Thymus (tissue), 14 donors: ENCODE measurements at places on chromosomes 11 and 22.
A peak's percentile ranks its signal among the peaks of the same experiment; 100 is the strongest.

DNA sequence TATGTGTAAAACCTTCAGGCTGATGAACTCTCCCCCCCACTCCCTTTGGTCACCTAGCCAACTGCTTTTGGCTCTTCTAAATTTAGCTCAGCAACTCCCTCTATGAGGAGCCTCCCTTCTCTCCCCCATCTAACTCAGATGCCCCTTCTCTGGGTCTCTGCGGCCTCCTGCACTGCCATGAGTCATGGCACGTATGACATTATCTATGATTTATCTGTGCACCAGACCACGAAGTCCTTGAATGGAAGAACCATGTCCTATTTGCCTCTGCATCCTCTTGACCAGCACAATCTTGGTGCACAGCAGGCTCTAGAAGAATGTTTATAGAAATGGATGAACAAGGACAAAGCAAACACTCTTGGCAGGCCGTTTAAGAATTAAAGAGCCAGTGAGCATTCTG lies 46.0 kb downstream of the RPL27A start:
- no peak overlapping the region for H3K4me3 ChIP-seq
- no peaks in the 10 kb centered on the region for H3K4me1 ChIP-seq
- H3K27me3 ChIP-seq = no peaks in the 10 kb centered on the region
- no peaks in the 10 kb centered on the region for H3K36me3 ChIP-seq
- no peak for DNase-seq
- H3K27ac ChIP-seq = no peak overlapping the region

- no peaks in the 10 kb centered on the region for H3K36me3 ChIP-seq
- no peaks in the 10 kb centered on the region for H3K4me1 ChIP-seq
- H3K27ac ChIP-seq = no peak overlapping the region
- no peaks in the 10 kb centered on the region for H3K27me3 ChIP-seq
Measured at GRCh38 chr11:115930886-115931547, 426.8 kb upstream of the CADM1 start.

DNA sequence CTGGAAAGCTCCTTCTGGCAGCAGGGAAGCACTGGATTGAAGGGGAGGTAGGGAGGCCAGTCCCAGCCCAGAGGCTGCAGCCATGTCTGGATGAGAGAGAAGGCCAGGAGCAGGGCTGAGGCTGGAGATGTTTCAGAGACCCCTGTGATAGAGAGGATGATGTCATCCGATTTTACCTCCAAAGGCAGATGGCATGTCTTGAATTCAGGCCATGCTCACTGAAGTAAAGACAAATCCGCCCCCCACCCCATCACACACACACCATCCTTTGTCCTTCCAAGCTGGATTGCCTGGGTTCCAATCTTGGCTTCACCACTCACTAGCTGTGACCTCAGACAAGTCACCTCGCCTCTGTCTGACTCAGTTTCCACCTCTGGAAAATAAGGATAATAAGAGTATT lies 47.2 kb downstream of the TP53I11 start:
- no peaks in the 10 kb centered on the region for H3K4me1 ChIP-seq
- H3K36me3 ChIP-seq = no peaks in the 10 kb centered on the region
- H3K27ac ChIP-seq = no peak overlapping the region
- H3K4me3 ChIP-seq = no peak overlapping the region
- no peaks in the 10 kb centered on the region for H3K27me3 ChIP-seq

- no peak for DNase-seq
- H3K36me3 ChIP-seq = no peaks in the 10 kb centered on the region
- H3K27ac ChIP-seq = no peak overlapping the region
- no peaks in the 10 kb centered on the region for H3K4me1 ChIP-seq
- H3K27me3 ChIP-seq = no peaks in the 10 kb centered on the region
Measured at GRCh38 chr11:83336993-83337392, 50.8 kb upstream of the CCDC90B start.

DNA sequence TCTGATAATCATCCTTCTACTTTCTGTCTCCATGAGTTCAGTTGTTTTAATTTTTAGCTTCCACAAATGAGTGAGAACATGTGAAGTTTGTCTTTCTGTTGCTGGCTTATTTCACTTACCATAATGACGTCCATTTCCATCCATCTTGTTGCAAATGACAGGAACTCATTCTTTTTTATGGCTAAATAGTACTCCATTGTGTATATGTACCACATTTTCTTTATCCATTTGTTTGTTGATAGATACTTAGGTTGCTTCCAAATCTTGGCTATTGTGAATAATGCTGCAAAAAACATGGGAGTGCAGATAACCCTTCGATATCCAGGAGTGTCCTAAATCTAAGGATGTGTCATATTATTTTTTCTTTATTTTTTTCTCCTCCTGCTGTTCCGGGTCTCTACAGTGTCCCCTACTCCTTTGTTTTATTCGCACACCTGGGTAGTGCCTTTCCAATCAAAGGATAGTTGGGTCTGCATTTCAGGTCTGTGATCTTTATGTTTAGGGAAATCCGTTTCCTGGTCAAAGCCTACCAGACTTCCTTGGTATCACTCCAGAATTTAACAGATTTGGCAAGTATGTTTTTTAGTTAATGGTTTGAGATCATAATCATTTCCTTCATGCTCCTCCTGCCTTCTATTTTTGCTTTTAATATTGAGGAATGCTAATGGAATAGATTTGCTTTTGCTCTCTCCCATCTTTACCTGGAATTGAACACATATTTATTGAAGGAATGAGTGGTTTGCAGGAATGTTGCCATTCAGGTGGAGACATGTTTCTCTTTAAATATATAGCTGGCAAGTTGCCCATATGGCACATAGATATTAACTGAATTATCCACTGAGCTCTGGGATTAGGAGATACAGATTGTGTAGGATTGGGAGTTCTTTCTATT lies 53.7 kb downstream of the ARHGEF12 start:
- no peaks in the 10 kb centered on the region for H3K27me3 ChIP-seq
- DNase-seq = no peak
- H3K4me3 ChIP-seq = no peak overlapping the region

DNA sequence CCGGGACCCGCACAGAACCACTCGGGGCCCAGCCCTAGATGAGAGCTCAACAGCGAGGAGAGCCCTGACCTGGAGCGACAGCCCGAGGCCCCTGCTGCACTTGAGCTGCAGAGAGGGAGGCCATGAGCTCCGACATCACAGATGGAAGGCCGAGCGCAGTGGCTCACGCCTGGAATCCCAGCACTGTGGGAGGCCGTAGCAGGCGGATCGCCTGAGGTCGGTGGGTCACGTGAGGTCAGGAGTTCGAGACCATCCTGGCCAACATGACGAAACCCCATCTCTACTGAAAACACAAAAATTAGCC lies 13.8 kb upstream of the BRSK2 start:
- no peaks in the 10 kb centered on the region for H3K4me1 ChIP-seq
- no peak for DNase-seq
- no peak overlapping the region for H3K4me3 ChIP-seq
- H3K27ac ChIP-seq = no peak overlapping the region
- H3K27me3 ChIP-seq = no peaks in the 10 kb centered on the region

DNA sequence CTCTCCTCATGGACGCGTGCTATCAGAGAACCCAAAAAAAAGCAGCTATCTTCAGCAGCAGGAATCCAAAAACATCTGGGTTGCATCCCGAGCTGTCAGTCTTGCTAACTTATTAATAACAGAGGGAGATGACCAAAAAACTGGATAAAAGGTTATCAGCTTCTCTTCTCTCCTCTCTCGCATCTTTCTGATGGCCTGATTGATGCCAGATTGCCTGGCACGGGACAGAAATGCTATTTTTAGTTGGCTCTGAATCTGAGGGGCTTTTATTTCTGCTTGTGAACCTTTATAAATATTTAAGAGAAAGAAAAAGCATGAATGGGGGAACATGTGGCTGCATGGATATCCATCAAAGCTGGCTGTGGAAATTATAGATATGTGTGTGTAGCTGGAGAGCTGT lies 230.3 kb downstream of the ETS1 start:
- H3K36me3 ChIP-seq = no peaks in the 10 kb centered on the region
- H3K4me1 ChIP-seq = peaks cover 12% of the 10 kb centered on the region
- no peak overlapping the region for H3K4me3 ChIP-seq
- no peaks in the 10 kb centered on the region for H3K27me3 ChIP-seq

- H3K4me1 ChIP-seq = peaks cover 16% of the 10 kb centered on the region
- H3K27ac ChIP-seq = no peak overlapping the region
- H3K27me3 ChIP-seq = no peaks in the 10 kb centered on the region
- no peak for DNase-seq
- no peak overlapping the region for H3K4me3 ChIP-seq
Measured at GRCh38 chr22:25630447-25630846, 66.0 kb downstream of the GRK3 start.

DNA sequence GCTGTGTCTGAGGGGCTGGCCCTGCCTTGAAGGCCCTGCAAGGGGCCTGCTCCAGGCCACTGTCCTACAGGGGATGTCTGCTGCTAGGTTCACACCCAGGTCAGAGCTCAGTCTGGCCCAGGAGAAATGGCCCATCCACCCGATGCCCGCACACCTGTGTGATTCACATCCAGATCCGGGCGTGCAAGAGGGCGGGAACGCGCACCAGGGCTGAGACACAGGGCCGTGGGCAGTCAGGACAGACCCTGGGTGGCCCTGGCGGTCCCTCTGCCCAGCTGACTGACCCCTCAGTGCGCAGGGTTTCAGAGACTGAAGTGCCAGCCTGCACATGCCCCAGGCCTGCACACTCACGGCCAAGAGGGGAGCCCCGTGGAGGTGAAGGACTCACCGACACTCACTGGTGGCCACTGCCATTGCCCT lies 7.4 kb downstream of the TOLLIP start:
- no peaks in the 10 kb centered on the region for H3K27me3 ChIP-seq
- no peak overlapping the region for H3K27ac ChIP-seq
- no peak for DNase-seq

DNA sequence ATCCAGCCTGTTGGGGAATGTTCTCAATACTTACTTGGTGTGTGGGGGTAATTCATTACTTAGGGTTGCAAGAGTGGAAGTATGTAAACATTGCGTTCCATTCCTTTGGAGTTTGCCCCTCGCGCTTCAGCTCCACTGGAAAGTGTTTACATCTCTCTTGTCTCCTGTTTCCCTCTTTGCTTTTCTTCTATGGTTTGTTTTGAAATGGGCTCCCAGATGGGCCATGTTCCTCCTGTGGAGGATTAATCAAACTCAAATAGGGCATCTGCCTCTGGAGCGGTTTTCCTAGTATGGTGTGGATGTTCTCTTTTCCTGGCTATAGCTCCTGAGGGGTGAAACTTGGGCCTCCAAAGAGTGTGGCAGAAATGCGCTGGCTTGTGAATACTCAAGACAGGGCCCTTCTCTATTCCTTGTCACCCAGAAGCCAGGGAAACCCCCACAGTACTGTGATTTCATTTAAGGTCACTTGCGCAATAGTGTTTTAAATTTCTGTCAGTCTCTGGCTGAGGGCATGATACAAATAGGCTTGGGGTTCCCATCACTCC lies 51.9 kb downstream of the CD44 start:
- no peaks in the 10 kb centered on the region for H3K4me1 ChIP-seq
- no peak overlapping the region for H3K27ac ChIP-seq
- peaks cover 11% of the 10 kb centered on the region for H3K36me3 ChIP-seq
- DNase-seq = no peak

- no peaks in the 10 kb centered on the region for H3K36me3 ChIP-seq
- no peak for DNase-seq
- H3K4me3 ChIP-seq = no peak overlapping the region
- no peaks in the 10 kb centered on the region for H3K4me1 ChIP-seq
Measured at GRCh38 chr11:113082341-113082955, 121.2 kb downstream of the NCAM1 start.

DNA sequence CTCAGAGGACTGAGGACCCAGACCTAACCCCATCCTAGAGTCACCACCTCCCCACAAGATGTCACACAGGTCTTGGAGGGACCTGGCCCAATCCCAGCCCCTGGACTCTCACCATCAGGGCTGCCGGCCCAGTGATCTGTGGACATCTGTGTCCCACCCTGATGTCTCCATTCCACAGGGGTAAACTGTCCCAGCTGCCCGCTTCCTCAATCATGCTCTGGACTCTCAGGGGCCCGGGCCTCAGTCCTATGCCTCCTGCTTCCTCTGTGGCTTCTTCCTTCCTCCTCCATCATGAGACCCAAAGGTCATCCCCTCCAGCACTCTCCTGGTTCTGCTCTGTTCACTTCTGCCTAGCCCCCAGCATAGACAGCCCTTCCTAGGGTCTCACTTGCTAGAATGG lies 32.2 kb downstream of the ARAP1 start:
- DNase-seq = no peak
- H3K27me3 ChIP-seq = no peaks in the 10 kb centered on the region
- peaks cover 25% of the 10 kb centered on the region for H3K4me1 ChIP-seq
- no peak overlapping the region for H3K27ac ChIP-seq
- H3K4me3 ChIP-seq = peak overlapping the region; percentile 83
- H3K36me3 ChIP-seq = peaks cover 36% of the 10 kb centered on the region

DNA sequence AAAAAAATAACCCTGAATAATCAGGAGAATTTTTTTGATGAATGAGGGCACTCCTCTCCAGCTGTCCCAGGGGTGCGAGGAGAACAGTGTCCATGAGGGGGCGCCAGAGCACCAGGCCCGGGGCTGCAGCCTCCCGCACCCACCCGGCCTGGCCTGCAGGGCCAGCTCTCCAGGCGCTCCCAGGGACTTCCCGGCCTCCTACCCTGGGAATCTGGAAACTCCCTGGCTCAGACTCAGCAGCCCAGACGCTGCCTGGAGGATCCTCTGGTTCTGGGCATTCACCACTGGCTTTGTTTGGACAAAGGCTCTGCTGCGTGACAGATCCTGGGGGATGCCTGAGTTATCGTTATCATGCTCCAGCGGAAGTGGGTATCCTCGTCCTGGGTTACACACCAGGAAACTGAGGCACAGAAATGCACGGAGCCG lies 31.0 kb downstream of the MCM5 start:
- no peaks in the 10 kb centered on the region for H3K27me3 ChIP-seq
- no peak overlapping the region for H3K4me3 ChIP-seq
- peaks cover 11% of the 10 kb centered on the region for H3K4me1 ChIP-seq

DNA sequence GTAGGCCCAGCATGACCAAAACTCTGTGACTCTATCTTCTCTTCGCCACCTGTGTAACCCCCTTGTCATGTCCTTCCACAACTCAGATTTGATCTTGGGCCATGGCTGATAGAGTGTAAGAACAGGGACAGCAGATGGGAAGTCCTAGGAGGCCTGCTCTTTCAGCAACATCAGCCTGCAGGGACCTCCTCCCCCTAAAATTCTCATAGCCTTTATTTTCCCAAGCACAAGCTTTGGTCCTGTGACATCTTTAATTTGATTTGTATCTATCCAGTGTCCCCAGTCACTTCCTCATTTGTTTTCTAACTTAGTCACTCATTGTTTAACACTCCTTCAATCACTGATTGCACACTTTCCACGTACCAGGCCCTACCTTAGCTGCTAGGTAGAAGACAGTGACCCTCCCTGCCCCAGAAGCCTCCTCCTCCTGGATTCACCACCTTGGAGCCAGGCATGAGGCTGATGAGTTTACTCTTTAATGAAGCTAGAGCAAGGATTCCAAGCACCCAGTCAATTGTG lies 5.3 kb downstream of the UBQLN3 start:
- H3K27me3 ChIP-seq = no peaks in the 10 kb centered on the region
- no peaks in the 10 kb centered on the region for H3K4me1 ChIP-seq
- no peak overlapping the region for H3K4me3 ChIP-seq
- no peaks in the 10 kb centered on the region for H3K36me3 ChIP-seq
- no peak for DNase-seq
- no peak overlapping the region for H3K27ac ChIP-seq

GRCh38 chr22:31241200-31241599 lies 29.1 kb downstream of the LIMK2 start:
- H3K4me3 ChIP-seq = no peak overlapping the region
- peaks cover 8% of the 10 kb centered on the region for H3K36me3 ChIP-seq
- H3K27me3 ChIP-seq = no peaks in the 10 kb centered on the region
- peaks cover 17% of the 10 kb centered on the region for H3K4me1 ChIP-seq
- no peak overlapping the region for H3K27ac ChIP-seq

GRCh38 chr11:60710482-60710881 lies 11.1 kb downstream of the MS4A8 start:
- H3K4me3 ChIP-seq = no peak overlapping the region
- DNase-seq = no peak
- no peaks in the 10 kb centered on the region for H3K36me3 ChIP-seq
- H3K27me3 ChIP-seq = no peaks in the 10 kb centered on the region
- H3K4me1 ChIP-seq = no peaks in the 10 kb centered on the region
- no peak overlapping the region for H3K27ac ChIP-seq

GRCh38 chr11:74696939-74697675 lies 34.1 kb downstream of the CHRDL2 start:
- no peak for DNase-seq
- peaks cover 32% of the 10 kb centered on the region for H3K27me3 ChIP-seq
- H3K4me1 ChIP-seq = no peaks in the 10 kb centered on the region
